Vagina (tissue), 2 donors: ENCODE measurements at places on chromosomes 6 and 20. TPM values are rescaled to one million over a fixed set of nuclear protein-coding genes. Genes with fewer than 3 reads are reported as not detected.

DNA sequence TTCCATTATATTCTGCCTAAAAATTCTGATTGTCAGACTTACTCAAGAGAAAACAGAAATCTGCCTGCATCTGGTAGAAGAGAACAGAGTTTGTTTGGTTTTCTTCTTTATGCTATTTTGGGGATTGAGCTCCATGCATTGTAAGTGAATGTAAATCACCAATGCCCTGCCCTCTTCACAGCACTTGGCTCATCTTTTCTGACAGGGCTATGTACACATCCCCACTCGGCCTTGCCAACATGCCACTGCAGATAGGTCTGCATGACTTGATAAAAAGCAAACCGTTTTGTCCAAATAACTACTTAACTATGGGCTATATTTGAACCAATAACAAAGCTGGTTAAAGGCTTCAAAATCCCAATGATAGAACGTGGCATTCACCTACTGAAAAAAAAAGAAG, 117.7 kb downstream of the IBTK start:
- H3K36me3 ChIP-seq: no peaks in the 10 kb centered on the region
- H3K27ac ChIP-seq: no peak overlapping the region
- no peak for DNase-seq
- no peaks in the 10 kb centered on the region for H3K27me3 ChIP-seq
- H3K4me3 ChIP-seq: no peak overlapping the region

DNA sequence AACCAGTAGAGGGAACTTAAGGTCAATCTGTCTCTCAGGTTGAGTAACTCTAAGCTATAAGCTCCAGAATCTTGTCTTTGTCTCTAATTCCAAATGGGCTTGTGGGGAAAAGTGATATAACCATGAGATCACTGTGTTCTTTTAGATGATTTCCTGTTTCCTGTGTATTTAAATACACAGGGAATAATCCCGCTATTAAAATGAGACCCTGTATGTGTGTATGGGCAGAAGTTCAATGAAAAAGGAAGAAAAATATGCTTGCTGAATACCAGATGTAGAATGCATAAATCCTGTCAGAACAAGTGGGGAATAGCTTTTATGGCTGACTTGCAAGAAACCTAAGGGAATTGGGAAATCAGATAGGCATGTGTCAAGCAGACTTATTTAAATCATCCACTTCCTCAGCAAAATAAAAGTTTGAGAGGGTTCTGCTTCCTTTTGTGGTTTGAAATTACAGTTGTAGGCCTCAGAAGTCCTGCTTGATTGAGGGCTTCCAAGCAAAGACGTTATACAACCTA, 164.7 kb upstream of the PDE7B start:
- no peaks in the 10 kb centered on the region for H3K36me3 ChIP-seq
- H3K4me3 ChIP-seq: no peak overlapping the region
- H3K27ac ChIP-seq: no peak overlapping the region

- H3K27ac ChIP-seq: peak overlapping the region; percentile 82
- no peak for DNase-seq
- peaks cover 30% of the 10 kb centered on the region for H3K4me1 ChIP-seq
- H3K36me3 ChIP-seq: peaks cover 13% of the 10 kb centered on the region
- no peak overlapping the region for H3K4me3 ChIP-seq
- H3K27me3 ChIP-seq: no peaks in the 10 kb centered on the region
Observed at GRCh38 chr6:152206072-152206818, 398.8 kb downstream of the ESR1 start.

DNA sequence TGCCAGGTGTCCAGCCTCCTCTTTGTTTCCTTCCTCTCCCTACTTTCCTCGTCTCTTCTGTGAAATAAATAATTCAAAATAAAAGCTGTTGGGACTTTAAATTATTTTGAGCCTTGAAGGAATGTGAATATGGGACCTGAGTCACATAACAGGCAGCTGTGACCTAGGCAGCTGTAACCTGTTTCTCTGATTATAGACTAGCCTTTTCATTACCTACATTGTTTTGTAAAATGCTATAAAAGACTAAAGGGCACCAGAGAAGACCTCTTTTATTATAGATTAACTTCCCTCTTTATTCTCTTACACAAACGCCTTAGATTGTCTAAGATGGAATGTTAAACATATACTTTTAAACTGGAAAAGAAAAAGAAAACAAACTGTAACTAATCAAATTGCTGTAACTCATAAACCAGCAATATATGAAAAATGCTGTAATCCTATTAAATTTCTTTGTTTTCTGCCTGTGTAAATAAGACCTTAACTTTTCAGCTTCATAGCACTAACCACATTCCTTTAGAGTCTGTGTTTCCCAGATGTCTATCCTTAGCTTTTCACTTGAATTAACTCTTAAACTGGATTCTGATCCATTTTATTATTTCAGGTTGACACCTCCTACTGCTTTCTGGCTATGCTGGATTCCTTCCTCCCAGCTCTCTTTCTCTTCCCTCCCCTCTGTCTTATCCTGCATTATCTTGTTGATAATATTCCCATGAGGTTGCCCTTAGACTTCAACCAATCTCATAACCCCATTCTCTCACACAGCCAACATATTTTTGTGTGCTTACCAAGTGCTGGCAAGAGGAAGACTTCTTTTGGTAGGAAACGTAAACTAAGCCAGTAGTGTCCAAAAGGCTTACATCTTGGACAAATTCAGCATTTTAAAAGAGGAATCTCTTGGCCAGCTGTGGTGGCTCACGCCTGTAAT, 69.2 kb downstream of the TPD52L1 start:
- no peaks in the 10 kb centered on the region for H3K36me3 ChIP-seq
- no peak for DNase-seq
- no peaks in the 10 kb centered on the region for H3K27me3 ChIP-seq
- H3K27ac ChIP-seq: no peak overlapping the region
- no peaks in the 10 kb centered on the region for H3K4me1 ChIP-seq

DNA sequence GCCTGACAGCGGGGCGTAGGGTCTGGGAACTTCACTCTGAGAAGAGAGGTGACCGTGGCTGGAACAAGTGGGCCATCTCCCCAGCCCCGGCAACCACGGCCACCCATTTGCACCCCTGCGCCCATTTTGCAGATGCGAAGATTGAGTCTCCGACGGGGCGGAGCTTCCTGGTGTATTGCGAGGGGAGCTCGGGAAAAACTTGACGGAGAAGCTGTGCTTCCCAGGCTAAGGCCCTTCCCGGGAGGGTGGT, 653 bp downstream of the ZNF335 start:
- H3K36me3 ChIP-seq: no peaks in the 10 kb centered on the region
- peak overlapping the region; percentile 92 for H3K4me3 ChIP-seq
- H3K27ac ChIP-seq: peak overlapping the region; percentile 98
- DNase-seq: no peak
- no peaks in the 10 kb centered on the region for H3K27me3 ChIP-seq

TRIM15 gene
- not detected for total RNA-seq
